Mucosa of gallbladder (tissue), 1 donor: ENCODE measurements at places on chromosomes 2 and 18. TPM values are rescaled to one million over a fixed set of nuclear protein-coding genes. Genes with fewer than 3 reads are reported as not detected.

Gene LRP2
- 13.6 TPM for total RNA-seq

Gene WDR54
- 38.1 TPM for total RNA-seq

Gene FOXI3
- not detected for total RNA-seq

Gene RBKS
- total RNA-seq = 3.9 TPM

Gene CFAP210
- 0.23 TPM for total RNA-seq

DNA sequence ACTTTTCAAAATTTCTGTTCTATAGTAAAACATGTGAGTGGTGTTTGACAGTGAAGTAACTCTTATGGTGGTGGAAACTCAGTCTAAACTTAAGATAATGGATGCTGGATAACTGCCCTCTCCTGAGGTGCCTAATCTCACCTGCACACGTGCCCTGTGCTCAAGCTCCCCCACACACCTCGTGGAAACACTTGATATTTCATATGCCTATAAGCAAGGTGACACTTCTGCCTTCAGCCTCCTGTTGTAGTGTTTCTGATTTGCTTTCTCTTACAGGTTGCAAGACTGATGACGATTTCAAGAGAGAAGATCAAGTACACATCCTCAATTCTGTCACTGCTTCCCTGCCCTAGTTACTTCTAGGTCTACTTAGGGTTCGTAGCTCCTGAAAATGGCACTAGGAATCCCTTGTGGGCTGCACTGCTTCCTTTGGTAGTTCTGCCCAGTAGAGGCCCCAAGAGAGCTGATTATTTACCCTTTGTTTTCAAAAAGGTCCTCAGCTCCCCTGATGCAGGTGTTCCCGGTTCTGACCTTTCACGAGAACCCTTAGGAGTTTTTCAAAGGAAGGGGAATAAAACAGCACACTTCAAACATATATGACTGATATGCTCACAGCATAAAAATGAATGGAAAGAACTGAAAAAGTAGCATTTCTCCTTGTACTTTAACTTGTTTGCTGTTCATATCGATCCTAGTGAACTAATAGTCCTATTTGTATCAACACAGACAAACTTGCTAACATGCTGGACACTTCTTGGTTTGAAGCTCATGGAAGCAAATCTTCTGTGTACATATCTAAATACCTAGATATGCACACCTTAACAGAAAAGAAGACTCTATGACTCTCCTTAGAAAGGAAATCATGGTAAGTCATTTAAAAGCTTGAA is 6.7 kb downstream of the CAVIN2 start:
- DNase-seq = no peak

DNA sequence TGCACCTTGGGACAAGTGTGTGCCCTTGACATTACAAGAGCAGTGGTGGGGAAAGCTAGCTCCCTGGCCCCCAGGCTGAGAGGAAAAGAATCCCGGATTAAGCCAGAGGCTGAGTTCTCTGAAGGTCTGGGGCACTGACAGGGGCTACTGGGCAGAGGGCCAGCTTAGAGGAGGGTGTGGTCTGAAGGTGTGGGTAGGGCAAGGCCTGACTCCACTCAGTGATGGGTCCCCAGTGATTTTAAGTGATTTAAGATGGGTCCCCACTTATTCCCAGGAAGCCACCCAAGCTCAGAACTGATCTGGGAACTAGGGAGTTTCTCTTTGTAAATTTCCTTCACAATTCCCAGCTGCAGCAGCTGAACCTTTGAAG is 8.8 kb downstream of the TMEM37 start:
- no peak for DNase-seq

GRCh38 chr2:69830045-69830905 is 815 bp downstream of the GMCL1 start:
- DNase-seq = peak; percentile 55

DNA sequence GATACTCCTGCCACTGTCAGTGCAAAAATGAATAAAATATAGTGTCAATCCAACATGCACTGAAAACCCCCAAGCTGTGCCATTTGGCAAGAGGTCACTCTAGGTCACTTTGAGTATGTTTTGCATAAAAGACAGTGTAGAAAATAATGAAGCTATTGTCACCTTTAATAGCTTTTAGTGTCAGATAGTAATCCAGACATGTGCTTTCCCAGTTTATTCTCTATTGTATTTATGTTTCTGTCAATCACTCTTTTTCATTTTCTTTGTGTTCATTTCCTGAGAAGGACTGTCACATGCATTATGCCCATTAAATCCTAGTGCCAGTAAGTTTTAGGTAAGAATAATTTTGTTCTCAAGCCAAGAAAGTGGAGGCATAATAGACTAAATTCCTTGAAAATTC is 1073.9 kb upstream of the CDH2 start:
- no peak for DNase-seq

- no peak for DNase-seq
Observed at GRCh38 chr2:119810049-119810630, 50.4 kb downstream of the PTPN4 start.

DNA sequence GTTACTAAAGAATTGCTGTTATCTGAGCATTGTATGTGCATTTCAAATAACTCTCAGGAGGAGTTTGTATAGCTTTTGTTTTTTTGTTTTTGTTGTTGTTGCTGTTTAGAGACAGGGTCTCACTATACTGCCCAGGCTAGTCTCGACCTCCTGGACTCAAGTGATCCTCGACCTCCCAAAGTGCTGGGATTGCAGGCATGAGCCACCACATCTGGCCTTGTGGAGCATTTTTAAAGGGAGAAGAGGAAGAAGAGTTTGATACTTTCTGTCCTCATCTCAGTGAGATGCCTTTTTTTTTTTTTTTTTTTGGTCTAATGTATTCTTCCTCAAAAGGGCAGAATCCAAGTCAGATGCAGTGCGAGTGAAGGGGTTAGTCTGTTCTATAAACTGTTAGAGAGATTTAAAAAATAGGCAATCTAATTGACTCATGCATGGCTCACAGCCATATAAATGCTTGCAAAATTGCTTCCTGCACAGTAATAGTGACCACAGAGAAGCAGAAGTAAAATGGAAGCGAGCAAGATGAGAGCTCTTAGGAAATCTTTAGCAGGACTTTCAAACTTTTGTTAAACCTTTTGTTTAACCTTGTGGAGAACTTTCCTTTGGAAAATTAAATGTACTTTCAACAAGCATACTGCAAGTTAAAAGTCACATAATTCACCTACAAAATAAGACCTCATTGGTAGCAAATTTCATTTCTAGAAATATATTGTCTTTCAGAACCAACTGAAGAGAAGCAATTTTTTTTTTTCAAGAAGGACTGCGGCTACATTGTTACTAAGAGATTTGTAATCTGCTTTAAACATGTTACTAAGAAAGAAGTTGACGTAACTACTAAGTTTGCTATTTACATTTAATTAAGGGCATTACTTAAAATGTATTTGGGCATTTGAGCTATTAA is 52.3 kb upstream of the ROCK1 start:
- DNase-seq = peak; percentile 13

- no peak for DNase-seq
Observed at GRCh38 chr2:20653695-20654534, 3.0 kb upstream of the HS1BP3 start.
